ENCODE measurements at places on chromosomes 4 and X.
A peak's percentile ranks its signal among the peaks of the same experiment; 100 is the strongest.

- no peak for DNase-seq
Measured at GRCh38 chr4:140641105-140641555, 72.4 kb upstream of the UCP1 start.

- no peak for DNase-seq
Measured at GRCh38 chr4:10092481-10093270, 23.9 kb downstream of the WDR1 start.

DNA sequence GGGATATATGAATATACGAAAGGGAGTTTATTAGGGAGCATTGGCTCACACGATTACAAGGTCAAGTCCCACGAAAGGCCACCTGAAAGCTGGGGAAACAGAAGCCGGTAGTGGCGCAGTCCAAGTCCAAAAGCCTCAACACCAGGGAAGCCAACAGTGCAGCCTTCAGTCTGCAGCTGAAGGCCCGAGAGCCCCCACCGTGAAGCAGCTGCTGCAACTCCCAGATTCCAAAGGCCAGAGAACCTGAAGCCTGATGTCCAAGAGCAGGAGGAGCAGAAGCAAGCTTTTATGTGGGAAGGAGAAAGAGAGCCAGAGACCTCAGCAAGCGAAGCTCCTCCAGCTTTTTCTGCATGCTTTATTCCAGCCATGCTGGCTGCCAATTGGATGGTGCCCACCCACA, 275.8 kb downstream of the PTTG2 start:
- no peak for DNase-seq

DNA sequence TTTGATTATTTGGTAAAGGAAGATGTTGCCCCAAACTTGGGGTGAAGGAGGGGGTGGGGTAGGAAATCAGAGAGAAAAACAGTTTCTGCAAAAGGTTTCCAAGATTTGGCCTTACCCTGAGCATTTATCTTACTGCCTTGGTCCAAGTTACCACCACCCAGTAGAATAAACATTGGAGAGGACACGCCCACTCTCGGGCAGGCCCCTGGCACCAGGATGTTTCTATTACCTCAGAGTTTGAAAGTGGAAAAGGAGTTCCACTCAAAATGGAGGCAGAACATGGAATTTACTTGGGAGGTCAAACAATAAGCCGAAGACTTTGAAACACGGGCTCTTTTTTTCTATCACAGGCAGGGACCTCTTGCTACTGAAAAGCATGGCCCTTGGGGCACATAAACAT, 113.7 kb downstream of the CHRNA9 start:
- DNase-seq, result no peak

- peak; percentile 12 for DNase-seq
Measured at GRCh38 chr4:124631760-124632159, 80.8 kb downstream of the ANKRD50 start.

DNA sequence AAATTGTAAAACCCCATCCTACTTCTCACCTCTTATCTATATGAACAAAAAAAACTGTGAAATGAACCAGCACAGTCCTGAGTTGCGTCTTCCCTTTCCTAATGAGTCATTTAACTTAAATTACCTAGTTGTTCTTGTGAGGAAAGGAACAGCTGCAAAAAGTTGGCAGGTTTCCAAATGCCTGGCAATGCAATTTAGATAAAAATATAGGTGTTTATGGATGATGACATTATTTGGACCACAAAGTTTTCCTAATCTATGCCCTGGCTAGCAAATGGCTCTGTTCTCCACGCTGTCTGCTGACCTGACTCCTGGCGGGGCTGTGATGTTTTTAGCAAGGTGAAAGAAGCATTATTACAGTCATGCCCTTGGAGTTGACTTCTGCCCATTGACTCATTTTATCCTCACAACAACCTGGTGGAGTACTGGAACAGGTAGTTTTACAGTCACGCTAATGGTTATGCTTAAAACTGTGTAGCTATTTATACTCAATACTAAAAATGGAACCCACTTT, 29.8 kb upstream of the RELL1 start:
- DNase-seq, result peak; percentile 70

DNA sequence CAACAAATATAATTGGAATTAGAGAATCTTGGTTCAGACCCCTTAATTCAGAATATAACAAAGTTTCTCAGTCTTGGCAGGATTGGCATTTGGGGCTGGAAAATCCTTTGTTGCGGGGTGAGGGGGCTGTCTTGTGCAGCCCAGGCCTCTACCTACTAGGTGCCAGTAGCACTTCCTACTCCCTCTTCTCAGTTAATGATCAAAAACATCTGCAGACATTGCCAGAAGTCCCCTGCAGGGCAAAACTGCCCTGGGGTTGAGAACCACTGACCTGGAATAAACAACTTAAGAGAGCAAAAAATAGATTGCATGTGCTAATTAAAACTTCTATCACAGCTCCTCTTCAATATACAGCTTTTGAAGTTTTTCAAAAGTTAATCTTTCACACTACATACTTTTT, 36.7 kb upstream of the CXorf38 start:
- DNase-seq, result no peak

DNA sequence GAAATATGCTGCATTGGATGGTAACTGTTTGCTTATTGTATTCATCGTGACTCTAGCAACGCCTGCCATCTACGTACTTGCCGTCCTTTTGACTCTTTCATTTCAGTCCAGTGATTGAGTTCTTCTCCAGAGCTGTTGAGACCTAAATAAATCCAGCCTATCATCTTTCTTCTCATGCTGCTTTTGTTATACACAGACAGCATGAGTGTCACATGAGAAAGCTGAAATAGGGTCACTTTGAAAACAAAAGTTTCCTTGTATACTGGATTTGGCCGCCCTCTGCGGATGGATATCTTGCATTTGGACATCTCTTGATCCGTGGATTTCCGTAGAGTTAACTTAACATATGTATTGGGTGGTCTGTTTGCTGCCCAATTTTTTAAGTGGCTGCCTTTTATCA, 67.2 kb downstream of the TMPRSS11F start:
- DNase-seq, result no peak

DNA sequence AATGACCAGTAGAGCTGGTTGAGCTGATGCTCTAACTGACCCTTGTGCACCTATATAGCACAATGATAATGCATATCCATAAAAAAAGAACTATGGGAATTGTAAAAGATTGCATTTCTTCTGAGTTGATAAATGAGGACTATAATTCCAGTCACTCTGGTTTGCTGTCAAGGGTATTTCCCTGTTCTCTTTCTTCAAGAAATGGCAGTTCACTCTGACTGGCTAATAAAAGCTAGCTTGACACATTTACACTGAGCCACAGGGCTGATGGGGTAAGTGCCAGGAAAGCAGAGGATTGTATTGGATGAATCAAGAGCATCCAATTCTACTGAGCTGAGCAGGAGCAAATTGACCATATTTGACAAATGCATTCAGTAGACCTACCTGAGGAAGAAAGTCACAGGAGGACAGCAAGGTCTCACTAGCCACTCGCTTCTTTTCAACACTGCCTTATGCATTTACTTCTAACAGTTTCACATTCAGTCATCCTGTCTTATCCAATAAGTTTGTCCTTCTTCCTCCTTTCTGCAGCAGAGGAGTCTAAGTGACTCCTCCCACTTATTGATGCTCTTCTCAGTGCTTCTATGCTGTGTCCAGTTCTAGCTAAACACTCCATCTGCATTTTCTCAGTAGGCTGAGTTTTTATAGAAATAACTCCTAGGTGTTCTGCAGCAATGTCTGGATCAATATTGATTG, 43.0 kb downstream of the RBMX2 start:
- DNase-seq, result no peak

DNA sequence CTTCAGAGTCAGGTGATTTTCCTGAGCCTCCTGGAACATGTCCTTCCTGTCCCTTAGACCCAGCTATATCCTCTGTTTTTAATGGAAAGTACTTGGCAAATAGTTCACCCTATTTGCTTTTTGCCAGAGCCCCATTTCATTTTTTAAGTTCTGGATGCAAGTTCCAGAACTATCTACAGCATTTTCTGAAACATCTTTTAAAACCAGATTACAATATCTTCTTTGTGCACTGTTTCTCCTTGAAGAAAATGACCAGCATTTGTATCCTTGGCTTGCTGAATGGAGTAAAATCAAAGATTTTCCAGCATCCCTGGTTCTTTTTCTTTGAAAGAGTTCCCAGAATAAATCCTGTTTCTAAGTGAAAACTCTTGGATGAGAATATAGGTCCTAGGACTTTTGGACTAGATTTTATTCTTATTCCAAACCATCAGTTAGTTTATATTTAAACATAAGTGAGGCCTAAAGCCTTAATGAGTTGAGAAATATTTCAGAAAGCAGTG, 224.3 kb downstream of the ANK2 start:
- no peak for DNase-seq

DNA sequence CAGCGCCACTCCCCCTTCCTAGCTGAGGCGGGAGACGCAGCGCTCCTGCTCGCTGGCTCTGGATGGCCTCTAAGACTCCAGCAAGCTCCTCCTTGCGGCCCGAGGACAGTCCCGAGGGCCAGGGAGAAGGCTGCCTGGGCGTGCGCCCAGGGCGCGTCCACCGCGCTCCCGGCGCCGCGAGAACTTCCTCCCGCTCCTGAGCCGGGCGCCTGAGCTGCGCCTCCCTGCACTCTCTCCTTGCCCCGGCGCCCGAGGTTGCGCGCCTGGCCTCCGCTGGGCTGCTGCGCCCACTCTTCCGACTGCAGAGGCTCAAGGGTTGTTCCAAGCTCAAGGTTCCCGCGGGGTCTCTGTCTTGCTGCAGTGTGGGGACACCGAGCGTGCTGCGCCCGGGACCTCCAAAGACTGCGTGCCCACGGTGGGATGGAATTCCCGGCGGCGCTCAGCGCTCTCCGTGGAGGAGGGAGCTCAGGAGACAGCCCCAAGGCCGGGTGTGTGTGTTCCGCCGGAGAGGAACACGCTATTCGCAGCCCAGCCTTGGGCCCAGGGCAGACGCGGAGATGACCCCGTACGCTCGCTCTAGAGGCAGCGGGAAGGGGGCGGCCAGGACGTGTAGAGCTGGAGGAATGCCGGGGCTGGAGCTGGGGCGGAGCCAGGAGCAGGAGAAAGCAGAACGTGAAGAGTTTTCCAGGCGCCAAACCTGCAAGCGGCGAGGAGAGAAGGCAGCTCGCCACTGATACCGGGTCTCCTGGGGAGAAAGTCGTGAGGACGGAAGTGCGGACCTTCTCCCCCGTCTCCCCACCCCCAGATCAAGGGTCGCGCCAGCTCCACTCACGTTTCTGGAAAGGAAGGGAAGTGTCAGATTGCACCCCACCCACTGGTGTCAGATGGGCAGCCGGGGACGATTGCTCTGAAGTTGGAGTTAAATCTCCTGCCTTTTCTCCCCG, at the start of gene ARHGAP6:
TSS of gene ARHGAP6 (minus strand) at position 753 of the 944 bp plus-strand sequence. CDS start 1,092 bp downstream, outside the sequence.
- no peak for DNase-seq

- DNase-seq, result peak; percentile 52
Measured at GRCh38 chr4:177393236-177393635, 49.0 kb downstream of the AGA start.

DNA sequence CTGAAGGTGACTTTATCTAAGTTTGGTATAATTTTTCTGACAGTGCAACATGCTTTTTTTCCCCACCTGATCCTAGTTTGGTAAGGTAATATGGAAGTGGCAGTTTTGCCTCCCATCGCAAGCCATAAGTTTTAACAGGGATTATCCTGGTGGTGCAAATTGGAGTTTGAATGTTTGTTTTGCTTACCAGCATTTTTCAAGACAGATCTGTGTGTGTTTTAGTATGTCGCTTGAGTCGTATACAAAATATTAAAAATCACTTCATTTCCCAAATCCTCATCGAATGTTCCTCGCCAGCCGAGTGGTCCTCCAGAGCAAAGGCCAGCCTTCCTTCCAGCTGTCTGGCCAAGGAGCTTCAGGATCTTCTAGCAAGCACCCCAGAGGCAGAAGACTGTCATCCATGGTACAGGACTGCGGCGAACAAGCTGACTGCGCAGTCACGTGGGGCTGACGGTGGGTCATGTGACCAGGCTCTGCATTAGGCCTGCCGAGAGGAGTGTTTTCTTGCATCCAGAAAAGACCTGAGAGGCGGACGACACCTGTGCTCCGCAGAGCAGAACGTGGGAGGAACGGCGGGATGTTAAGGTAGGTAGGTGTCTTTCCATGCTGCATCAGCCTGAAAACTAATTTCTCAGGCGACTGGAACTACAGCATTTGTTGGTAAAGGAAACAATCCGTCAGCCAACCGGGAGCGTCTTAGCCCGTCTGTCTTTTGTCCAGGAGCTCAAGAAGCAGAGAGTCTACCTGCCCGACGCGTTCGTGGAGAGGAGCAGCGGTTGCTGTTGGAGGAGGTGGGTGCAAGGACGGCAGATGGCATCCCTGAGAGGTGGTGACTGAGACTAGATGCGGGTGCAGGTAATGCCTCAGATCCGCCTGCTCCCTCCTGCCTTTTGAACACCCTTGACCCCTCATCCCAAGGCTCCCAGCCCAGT, at the start of gene GPRASP3:
TSS of gene GPRASP3 (plus strand) at position 507 of the 932 bp plus-strand sequence. CDS start 28,253 bp downstream, outside the sequence.
- DNase-seq, result peak; percentile 89

DNA sequence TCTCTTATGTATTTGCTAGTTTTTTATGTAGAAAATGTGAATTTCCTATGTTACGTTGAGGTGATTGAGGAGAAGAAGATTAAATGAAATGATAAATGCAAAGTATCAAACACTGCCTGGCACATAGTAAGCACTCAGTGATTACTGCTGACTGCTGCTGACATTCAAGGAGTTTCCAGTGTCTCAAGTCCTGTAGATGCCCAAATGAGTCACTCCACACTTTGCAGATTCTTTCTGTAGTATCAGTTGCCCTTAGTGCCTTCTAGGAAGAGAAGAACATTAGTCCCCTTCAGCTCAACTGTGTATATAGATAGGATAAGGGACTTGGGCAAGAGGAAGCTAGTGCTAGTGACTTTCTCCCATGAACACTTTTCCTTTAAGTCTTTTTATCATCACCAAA, 240.5 kb upstream of the TEX13A start:
- DNase-seq, result no peak

- no peak for DNase-seq
Measured at GRCh38 chr4:168584321-168584771, 87.5 kb downstream of the PALLD start.

- no peak for DNase-seq
Measured at GRCh38 chr4:147965056-147965455, 233.2 kb downstream of the ARHGAP10 start.

DNA sequence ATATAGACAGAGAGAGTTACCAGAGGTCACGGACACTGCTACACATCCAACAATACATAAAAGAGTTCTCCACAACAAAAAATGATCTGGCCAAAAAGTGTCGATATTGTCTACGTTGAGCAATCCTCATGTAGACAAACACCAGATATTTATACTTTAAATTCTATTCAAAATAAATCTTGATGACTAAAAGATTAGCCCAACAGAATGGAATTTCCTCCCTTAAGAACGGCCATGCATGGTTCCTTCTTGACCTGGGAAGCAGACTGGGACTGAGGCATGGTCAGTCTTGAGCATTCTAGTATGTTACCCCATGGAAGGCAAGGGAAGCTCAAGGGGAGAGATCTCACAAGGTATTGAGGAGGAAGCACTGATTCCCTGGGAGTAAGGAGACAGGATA, 43.5 kb downstream of the LHFPL1 start:
- no peak for DNase-seq

DNA sequence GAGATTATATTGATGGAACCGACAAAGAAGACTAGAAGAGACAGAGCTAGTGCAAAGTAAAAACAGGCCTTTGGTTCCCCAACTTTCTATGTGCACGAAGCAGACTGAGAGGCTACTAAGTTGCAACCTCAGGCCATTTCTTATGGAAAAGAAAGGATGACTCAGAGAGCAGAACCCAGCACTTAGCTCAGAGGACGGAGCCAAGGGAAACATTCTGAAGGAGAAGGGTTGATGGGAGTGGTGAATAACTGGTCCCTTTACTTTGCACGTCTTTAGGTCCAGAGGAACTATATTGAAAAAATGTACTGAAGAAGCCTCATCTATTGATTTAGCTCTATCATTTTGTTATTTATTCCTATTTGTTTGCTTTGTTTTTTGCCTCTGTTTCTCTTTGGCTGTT, 182.1 kb downstream of the CPE start:
- no peak for DNase-seq

- DNase-seq, result no peak
Measured at GRCh38 chr4:3392321-3392720, 49.4 kb upstream of the HGFAC start.

- DNase-seq, result no peak
Measured at GRCh38 chrX:24026432-24026831, 554 bp downstream of the KLHL15 start.

Measured in activated CD4-positive, alpha-beta T cell treated with anti-CD3 and anti-CD28 coated beads for 36 hours (primary cell).